ENCODE measurements at places on chromosomes 13 and 19. TPM values are rescaled to one million over a fixed set of nuclear protein-coding genes. Genes with fewer than 3 reads are reported as not detected.

The CABP5 gene
- not detected for total RNA-seq

The CGB3 gene
- total RNA-seq, result not detected

The ELANE gene
- total RNA-seq, result not detected

The FCGBP gene
- total RNA-seq, result 0.57 TPM

The CDC42EP5 gene
- total RNA-seq, result 24.6 TPM

The LTBP4 gene
- 203 TPM for total RNA-seq

GRCh38 chr19:45296355-45296754 lies 26.3 kb downstream of the CKM start:
- H3K4me1 ChIP-seq, result no peaks in the 10 kb centered on the region
- H3K27me3 ChIP-seq, result no peaks in the 10 kb centered on the region
- no peak for DNase-seq
- no peak overlapping the region for H3K27ac ChIP-seq

GRCh38 chr13:75993823-75994222 lies 357.7 kb downstream of the LMO7 start:
- no peak overlapping the region for H3K4me3 ChIP-seq
- H3K27ac ChIP-seq, result peak overlapping the region; percentile 46
- DNase-seq, result no peak
- H3K27me3 ChIP-seq, result no peaks in the 10 kb centered on the region

GRCh38 chr19:7654401-7654800 lies 14.4 kb upstream of the RETN start:
- no peaks in the 10 kb centered on the region for H3K4me1 ChIP-seq
- no peak overlapping the region for H3K27ac ChIP-seq
- H3K4me3 ChIP-seq, result no peak overlapping the region

DNA sequence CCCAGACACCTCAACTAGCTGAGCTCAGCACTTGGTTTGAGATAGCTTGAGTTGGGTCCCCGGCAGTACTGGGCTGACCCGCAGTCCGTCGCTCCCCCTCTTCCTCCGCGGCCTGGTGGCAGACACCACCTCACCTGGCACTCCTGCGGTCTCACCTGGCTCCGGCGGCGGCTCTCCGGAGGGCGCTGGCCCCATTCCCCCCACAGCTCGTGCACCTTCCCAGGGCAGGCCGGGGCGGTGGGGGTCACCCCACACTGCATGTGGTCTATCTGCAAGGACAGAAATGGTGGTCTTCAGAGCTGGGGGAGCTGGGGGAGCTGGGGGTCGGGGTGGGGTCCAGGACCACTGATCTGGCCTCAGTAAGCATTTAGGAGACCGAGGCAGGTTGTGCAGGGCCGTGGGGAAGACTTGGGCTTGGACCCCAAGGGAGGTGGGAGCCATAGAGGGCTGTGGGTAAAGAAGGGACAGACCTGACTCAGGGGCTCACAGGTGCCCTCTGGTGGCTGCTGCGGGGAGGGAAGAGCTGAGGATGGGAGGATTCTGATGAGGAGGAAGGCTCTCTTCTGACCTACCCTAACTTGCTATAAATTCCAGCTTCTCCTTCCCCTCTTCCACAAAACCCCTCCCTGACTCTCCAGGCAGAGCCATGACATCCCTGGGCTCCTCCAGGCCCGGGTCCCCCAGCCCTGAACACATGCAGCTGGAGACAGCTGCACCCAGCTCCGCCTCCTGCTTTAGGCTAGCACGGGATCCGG lies 6.7 kb upstream of the PLIN4 start:
- H3K27ac ChIP-seq, result no peak overlapping the region
- H3K4me3 ChIP-seq, result no peak overlapping the region
- H3K36me3 ChIP-seq, result no peaks in the 10 kb centered on the region
- no peaks in the 10 kb centered on the region for H3K4me1 ChIP-seq

DNA sequence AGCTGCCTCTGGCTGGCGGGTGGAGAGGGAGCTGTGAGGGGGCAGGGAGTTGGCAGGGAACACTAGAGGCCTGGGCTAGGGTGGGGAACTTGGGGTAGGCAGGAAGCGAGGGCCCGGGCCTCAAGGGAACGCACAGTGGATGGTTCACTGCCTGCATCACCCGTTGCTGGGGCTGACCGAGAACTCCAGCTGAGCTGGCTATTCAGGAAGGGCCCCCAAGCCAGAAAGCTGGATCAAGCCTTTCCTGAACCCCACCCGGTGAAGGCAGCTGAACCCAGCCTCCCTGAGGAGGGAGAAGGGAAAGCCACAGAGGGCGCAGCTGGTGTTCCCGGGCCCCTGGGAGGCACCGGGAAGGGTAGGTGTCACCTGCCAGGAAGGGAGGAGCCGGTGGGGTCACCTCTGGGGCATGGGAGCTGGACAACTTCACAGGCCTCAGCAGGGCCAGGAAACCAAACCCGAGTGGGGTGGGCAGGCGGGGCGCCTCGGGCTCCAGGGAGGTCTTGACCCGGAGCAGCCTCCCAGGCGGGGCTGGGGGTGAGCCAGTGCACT lies 13.9 kb downstream of the PALM start:
- no peaks in the 10 kb centered on the region for H3K36me3 ChIP-seq
- no peak overlapping the region for H3K27ac ChIP-seq
- no peaks in the 10 kb centered on the region for H3K27me3 ChIP-seq
- H3K4me1 ChIP-seq, result no peaks in the 10 kb centered on the region

- H3K4me1 ChIP-seq, result no peaks in the 10 kb centered on the region
- DNase-seq, result peak; percentile 17
- H3K36me3 ChIP-seq, result no peaks in the 10 kb centered on the region
- H3K27ac ChIP-seq, result no peak overlapping the region
Measured at GRCh38 chr19:34662919-34663318, 14.0 kb downstream of the SCGB2B2 start.

- peaks cover 10% of the 10 kb centered on the region for H3K4me1 ChIP-seq
- no peak overlapping the region for H3K27ac ChIP-seq
- DNase-seq, result no peak
- no peak overlapping the region for H3K4me3 ChIP-seq
- H3K36me3 ChIP-seq, result no peaks in the 10 kb centered on the region
Measured at GRCh38 chr13:44133626-44134025, 240.0 kb upstream of the SERP2 start.

- no peaks in the 10 kb centered on the region for H3K4me1 ChIP-seq
- no peaks in the 10 kb centered on the region for H3K27me3 ChIP-seq
- no peaks in the 10 kb centered on the region for H3K36me3 ChIP-seq
- H3K4me3 ChIP-seq, result no peak overlapping the region
Measured at GRCh38 chr13:38166116-38166515, 183.5 kb upstream of the UFM1 start.

GRCh38 chr13:45316338-45316737 lies 24.6 kb downstream of the TPT1 start:
- no peak overlapping the region for H3K27ac ChIP-seq
- DNase-seq, result no peak
- peaks cover 7% of the 10 kb centered on the region for H3K27me3 ChIP-seq
- no peaks in the 10 kb centered on the region for H3K4me1 ChIP-seq
- H3K4me3 ChIP-seq, result no peak overlapping the region

DNA sequence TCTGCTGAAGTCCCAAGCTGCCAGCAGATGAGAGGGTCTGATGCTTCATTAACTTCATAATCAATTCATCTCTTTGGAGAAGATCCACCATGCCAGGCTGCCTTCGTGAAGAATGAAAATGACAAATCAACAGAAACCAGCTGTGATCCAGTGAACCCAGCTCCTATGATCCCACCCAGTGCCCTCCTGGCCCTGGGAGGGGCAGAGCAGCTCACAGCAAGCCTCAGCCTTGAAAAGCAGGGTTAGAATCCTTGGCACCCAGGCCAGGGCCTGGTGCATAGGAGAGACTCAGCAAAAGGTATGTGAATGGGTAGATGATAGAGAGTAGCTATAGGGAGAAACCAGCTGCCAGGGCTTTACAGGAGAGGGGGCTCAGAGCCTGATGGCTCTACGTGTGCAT lies 43.6 kb upstream of the UQCRFS1 start:
- no peaks in the 10 kb centered on the region for H3K4me1 ChIP-seq
- no peaks in the 10 kb centered on the region for H3K27me3 ChIP-seq
- H3K4me3 ChIP-seq, result no peak overlapping the region

DNA sequence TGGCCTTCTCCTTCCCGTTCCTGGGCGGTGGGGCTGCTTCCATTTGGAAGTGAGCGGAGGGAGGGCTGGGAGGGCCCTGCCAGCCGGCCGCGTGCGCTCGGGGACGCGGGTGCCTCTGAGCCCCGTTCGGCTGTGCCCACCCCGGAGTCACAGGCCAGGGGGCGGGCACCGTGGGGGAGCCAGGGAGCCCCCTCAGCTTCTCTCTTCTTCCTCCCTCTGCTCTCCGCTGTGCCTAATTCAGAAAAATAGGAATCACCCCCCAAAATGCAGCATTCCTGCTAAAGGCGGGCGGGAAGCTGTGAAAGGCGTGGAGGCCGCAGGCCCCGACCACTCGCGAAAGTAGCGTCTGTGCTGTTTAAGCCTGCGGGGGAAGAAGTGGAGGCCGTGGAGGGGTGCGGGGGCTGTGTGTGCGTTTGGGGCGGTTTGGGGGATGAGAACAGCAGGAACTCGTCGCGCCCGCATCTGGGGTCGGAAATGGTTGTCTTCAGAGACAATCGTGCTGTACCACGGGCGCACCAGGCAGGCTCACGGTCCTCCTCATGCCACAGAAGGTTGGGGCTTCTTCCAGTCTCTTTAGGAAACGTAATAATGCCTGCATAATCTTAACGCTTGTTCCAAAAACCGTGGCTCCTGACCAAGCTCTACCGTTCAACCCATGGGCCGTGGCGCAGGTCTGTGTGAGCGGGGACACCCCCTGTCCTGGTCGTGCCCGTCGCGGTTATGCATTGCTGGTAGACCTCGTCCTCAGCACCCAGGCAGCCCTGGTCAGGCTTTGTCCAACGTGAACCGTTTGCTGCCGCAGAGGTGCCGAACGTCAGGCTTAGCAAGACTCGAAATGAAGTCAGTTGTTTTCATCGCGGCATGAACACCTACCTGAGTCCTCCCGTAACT lies 110.4 kb upstream of the SOX1 start:
- no peaks in the 10 kb centered on the region for H3K36me3 ChIP-seq
- no peak for DNase-seq
- no peak overlapping the region for H3K4me3 ChIP-seq
- peaks cover 15% of the 10 kb centered on the region for H3K27me3 ChIP-seq

- DNase-seq, result peak; percentile 70
- H3K27me3 ChIP-seq, result no peaks in the 10 kb centered on the region
- peak overlapping the region; percentile 75 for H3K4me3 ChIP-seq
- H3K4me1 ChIP-seq, result peaks cover 6% of the 10 kb centered on the region
- peak overlapping the region; percentile 96 for H3K27ac ChIP-seq
Measured at GRCh38 chr13:75550159-75550567, 572 bp downstream of the UCHL3 start.
